Stimulated activated CD8-positive, alpha-beta memory T cell treated with anti-CD3 and anti-CD28 coated beads, Interleukin-12 subunit alpha, Interleukin-12 subunit beta, amount 100 ng/mL, for 1 hour (primary cell): ENCODE measurements at places on chromosomes 4 and X.

GRCh38 chr4:23485801-23486200, 404.0 kb downstream of the PPARGC1A start:
- no peak for DNase-seq

- no peak for DNase-seq
Measured at GRCh38 chrX:31099536-31100090, 27.8 kb upstream of the FTHL17 start.

DNA sequence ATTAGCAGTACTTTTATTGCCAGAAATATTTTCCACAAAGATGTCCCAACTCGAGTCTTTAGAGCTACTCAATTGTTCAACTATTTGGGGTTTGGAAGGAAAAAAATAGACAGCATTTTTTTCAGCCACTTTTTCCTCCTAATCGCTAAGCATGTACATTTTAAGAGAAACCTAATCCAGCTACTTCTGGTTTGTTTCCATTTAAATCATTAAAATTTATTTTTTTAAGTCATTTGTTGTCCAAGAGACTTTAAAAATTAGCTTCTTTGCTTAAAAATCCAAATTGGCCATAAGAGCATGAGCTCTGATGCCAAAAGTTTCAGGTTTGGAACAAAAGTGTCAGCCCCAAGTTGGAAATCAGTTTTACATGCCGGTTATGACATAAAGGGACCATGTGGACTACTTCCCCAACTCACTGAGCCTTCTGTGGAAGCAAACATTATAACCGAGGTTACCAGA, 186.3 kb upstream of the INTU start:
- DNase-seq = no peak

GRCh38 chr4:53003959-53004358, 141.8 kb downstream of the RASL11B start:
- DNase-seq = no peak

GRCh38 chr4:25144870-25145481, 15.3 kb downstream of the SEPSECS start:
- no peak for DNase-seq

- no peak for DNase-seq
Measured at GRCh38 chrX:21798677-21799219, 40.7 kb upstream of the MBTPS2 start.

GRCh38 chrX:102042372-102043325, 82.8 kb upstream of the TCEAL2 start:
- no peak for DNase-seq

DNA sequence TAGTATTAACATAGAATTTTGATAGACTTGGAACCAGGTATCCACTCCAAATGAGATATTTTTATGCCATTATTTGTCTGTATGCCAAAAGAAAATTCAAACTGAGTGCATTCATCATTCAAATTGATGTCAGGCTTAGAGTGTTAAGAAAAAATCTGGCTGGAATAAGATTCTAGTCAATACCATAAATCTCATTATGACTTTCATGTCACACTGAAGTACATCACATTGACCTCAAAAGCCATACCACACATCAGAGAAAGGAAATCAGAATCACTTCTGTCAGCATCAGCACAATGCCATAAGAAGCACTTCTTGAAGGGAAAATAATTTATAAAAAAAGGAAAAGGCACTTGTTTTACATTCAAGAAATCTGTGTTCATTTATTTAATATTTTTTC, 119.0 kb upstream of the BMP3 start:
- DNase-seq = no peak

GRCh38 chrX:153638041-153638371, 9.0 kb upstream of the DUSP9 start:
- no peak for DNase-seq

GRCh38 chr4:35300996-35301774, 943.1 kb downstream of the ARAP2 start:
- DNase-seq = no peak

GRCh38 chrX:7055386-7056137, 92.0 kb upstream of the STS start:
- DNase-seq = no peak

- no peak for DNase-seq
Measured at GRCh38 chr4:104735174-104735573, 240.5 kb upstream of the CXXC4 start.

DNA sequence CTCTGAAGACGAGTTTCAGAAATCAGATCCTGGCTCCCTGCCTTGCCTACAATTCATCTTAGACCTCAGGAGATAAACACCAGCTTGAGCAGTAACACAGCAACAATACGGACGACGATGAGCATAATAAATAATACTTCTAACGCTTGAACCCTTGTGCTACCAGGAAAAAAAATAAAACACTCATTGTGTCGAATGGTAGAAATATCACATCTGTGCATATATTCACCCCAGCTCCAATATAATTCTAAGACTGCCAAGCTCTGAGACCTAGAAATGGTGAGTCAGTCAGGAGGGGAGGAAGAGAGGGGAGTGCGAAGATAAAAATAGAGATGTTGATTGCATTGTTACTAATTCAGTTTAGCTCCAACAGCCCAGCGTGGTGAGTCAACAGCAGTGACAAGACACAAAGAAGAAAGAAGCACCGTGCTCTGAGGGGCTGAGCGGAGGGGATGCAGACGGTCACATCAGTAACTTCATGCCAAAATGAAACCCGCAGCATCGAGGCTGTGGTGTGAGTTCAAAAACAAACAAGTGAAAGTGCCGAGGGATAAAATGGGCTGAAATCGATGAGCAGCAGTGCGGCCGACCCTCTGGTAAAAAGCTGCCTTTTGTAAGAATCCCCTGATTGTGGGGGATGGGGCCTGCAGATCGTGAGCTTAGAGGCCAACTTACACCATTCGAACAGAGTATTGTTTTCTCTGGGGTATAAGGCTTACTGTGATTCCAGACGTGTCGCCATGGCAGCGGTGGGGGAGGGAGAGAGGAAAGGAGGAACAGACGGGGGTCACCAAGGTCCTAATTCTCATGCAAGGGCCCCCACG, 150.4 kb downstream of the MGST2 start:
- no peak for DNase-seq

GRCh38 chr4:2552806-2553205, 16.4 kb downstream of the FAM193A start:
- DNase-seq = no peak

DNA sequence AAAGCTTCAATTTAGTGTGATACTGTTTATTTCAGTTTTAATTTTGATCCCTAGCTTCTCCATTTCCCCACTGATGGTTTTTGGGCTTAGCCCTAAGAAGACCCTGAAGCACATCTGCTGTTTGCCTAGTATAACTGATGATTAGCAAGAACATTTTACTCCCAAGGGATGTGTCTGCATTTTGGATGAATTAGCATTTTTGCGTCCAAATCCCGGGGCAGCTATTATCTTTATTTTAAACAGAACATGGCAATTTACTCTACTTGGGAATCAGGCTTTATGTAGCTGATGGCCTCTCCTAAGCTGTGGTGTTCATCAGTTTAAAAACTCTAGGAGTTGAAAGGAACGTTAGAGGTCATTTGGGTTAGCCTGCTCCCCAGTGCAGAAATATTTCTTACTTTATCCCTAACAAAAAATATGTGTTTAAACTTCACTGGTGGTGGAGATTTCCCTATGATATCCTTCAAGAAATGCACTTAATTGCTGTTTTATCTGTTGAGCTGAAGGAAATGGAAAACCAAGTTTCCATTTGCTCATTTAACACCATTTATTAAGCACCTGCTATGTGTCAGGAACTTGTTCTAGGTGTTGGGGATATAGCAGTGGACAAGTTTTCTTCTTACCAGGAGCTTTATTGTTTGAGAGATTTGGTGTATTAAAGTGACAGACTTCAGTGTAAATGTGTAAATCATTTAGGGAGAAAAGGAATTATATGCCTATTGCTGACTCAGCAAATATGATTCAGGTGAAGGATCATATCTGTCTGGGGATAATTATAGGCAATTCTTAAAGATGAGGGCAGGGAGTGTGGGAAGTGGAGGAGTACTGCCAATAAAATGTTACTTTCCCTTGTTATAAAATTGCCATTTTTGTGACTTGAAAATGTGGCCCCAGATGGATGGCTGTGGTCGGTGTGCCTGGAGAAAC, 3.4 kb downstream of the SEPTIN11 start:
- no peak for DNase-seq

- DNase-seq = no peak
Measured at GRCh38 chr4:170374770-170375169, 285.0 kb upstream of the AADAT start.

DNA sequence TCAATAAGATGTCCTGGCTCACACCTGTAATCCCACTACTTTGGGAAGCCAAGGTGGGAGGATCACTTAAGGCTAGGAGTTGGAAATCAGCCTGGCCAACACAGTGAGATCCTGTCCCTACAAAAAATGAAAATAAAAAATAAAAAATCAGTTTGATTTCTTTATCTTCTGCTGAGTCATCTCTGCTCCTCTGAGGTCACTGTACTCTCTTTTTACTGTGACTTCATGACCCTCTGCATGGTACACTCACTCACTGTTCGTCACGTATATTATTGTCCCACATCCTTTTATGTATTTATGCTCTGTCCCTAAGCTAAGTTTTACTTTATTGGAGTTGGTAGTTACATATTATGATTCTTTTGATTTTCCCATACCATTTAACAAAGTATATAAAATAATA, 333.3 kb downstream of the PCDH7 start:
- no peak for DNase-seq

DNA sequence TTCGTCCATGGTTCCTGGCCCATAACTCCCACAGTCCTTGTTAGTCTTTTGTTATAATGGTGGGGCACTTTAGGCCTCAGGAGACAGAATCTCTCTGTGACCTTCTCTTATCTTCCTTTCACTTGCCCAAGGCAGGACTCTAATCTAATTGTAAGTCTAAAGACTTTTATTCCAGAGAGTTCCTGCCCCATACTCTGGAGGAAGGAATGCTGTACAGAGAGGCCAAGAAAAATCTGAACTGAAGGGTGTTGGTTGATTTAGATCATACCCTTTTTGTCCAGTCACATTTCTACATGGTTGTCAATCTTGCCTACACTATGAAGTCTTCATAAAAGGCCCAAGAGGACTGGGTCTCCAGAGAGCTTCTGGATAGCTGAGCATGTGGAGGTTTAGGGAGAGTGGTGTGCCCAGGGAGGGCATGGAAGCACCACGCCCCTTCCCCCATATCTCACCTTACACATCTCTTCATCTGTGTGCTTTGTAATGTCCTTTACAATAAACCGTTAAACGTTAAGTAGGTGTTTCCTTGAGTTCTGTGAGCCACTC, 84.5 kb downstream of the AFF1 start:
- DNase-seq = no peak

- DNase-seq = no peak
Measured at GRCh38 chrX:18598413-18598812, 73.5 kb downstream of the RS1 start.

GRCh38 chr4:122863639-122864038, 37.0 kb downstream of the FGF2 start:
- no peak for DNase-seq

DNA sequence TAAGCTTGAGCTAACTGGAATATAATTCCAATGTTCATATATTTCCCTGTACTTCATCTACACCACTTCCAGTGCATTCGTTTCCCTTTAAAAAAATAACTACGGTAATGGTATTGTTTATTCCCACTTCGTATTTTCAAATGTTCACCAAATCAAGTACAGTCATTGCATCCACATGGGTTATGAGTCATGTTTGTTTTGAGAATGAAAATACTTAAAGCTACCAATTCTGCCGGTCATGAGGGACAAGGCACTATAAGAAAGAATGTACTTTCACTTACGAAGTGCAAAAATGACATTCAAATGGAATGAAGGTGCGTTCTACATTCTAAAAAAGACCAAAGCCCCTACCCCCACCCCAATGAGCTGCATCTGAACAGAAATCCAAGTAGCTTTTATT, 174.4 kb upstream of the FGF13 start:
- DNase-seq = no peak

- DNase-seq = no peak
Measured at GRCh38 chr4:5905714-5906113, 12.8 kb upstream of the CRMP1 start.

GRCh38 chr4:113406723-113407016, 354.9 kb downstream of the CAMK2D start:
- no peak for DNase-seq

GRCh38 chrX:41350150-41350975, 16.4 kb downstream of the DDX3X start:
- no peak for DNase-seq
